Tongue (tissue), 3 donors: ENCODE measurements at places on chromosomes 7 and 10. TPM values are rescaled to one million over a fixed set of nuclear protein-coding genes. Genes with fewer than 3 reads are reported as not detected.

The GLI3 gene
- 24.1 TPM for total RNA-seq

GRCh38 chr7:74097937-74098614, 14.5 kb downstream of the LIMK1 start:
- no peak for DNase-seq

The IKZF1 gene
- 6.1 TPM for total RNA-seq

The NYAP1 gene
- total RNA-seq, result 2.3 TPM

- no peak for DNase-seq
Measured at GRCh38 chr7:930975-931758, 23.3 kb downstream of the ADAP1 start.

GRCh38 chr7:95718577-95719410, 53.6 kb upstream of the DYNC1I1 start:
- DNase-seq, result peak; percentile 42

DNA sequence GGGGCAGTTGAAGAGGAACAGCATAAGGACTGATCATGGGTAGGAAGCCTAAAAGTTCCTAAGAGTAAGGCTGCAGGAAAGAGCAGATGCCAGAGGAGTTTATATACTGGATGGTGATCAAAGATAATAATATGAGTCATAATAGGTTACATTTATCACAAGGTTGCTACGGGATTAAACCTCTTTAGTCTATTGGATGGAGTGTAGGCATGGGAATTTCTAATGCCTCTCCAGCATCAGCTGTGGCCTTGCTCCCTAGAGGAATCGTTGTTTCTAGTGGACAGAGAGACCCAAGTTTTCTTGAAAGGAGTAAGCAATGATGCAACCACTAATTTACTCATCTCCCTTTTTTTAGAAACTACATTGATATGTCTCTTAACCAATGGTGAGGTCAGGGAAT, 213.4 kb downstream of the GPR37 start:
- no peak for DNase-seq
